Stimulated activated CD8-positive, alpha-beta memory T cell treated with anti-CD3 and anti-CD28 coated beads, Interleukin-4, amount 100 ng/mL, for 4 hours (primary cell): ENCODE measurements at places on chromosomes 6 and 20.

GRCh38 chr6:7671581-7671980 is 54.3 kb upstream of the BMP6 start:
- DNase-seq: no peak

DNA sequence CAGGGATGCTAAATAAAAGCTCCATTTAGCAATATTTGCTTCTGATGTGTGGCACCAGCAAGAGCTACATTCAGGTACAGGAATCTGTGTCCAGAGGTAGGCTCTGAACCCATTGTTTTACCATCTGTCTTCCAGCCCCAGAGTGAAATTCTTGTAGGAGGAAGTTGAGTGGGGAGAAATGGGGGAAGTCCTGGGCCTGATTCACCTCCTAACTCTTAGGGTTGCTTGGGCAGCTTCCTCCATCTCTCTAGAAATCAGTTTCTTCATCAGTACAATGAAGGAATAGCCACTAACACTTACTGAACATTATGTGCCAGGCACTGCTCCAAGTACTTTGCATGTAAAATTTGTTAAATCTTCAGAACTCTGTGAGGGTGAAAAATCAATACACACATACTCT is 35.1 kb upstream of the TSPYL1 start:
- no peak for DNase-seq

DNA sequence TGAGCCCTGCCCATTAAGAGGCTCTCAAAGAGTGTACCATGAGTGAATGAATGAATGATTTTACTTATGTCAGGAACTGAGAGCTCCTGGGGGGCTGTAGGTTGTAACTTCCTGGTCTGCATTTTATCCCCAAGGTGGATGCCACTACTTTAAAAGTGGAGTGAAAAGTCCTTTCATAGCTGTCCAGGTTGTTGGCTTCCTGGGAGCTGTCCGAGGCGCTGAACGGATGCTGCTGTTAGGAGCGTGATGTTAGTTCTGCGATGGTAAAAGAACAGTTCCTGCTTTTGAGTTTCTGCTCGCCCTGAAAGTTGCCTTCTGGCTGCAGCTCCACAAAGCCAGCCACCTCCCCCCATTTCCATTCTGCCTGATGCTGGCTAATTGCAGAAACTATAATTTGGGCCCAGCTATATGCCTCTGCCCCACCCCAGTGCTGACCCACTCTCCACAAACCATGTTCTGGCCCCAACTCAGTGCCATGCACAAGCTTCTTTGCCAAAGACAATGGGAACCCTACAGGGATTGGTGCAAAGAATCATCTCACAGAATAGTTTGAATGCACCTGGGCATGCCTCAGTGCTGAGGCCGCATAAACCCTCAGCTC is 330.9 kb upstream of the CDH4 start:
- DNase-seq: no peak

DNA sequence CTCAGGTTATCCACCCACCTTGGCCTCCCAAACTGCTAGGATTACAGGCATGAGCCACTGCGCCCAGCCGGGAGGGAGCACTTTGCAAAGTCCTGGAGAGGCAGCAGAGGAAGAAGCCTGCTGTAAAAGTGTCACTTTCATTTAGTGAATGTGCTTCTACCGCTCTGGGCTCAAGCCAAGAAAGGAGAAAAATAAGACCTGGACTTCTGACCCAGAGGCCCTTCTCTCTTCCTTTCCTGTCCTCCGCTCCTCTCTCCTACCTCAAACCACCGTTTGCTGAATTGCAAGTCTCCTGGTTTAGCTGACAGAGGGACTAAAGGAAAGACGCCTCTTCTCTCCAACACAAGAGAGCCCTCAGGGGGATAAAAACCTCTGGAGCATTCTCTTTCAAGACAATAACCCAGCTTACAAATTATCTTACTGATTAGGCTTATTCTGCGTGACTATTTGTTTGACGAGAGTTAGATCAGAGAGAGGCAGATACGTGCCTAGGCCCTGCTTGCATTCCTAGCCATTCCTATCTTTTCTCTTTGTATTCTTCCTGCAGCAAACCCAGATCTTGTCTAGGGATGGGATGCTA is 84.2 kb upstream of the SLC22A23 start:
- no peak for DNase-seq

DNA sequence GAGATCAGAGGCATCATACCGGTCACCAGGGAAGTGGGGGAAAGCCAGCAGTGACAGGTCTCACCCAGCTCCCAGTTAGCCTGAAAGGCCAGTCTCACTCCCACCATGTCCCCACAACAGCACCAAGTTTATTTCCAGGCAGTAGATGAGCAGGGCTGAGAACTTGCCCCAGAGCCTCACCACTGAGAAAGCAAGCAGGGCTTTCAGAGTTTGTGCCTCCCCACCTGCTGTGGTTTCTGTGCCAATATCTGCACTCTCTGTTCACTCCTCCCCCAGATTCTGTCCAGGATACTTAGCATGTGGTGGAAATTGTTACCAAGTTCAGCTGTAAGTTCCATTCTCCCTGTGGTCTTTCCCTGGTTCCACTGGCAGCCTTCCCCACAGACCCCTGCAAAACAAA is 255.0 kb upstream of the HTR1E start:
- no peak for DNase-seq

- no peak for DNase-seq
Observed at GRCh38 chr6:43393602-43394001, 24.2 kb upstream of the ZNF318 start.

DNA sequence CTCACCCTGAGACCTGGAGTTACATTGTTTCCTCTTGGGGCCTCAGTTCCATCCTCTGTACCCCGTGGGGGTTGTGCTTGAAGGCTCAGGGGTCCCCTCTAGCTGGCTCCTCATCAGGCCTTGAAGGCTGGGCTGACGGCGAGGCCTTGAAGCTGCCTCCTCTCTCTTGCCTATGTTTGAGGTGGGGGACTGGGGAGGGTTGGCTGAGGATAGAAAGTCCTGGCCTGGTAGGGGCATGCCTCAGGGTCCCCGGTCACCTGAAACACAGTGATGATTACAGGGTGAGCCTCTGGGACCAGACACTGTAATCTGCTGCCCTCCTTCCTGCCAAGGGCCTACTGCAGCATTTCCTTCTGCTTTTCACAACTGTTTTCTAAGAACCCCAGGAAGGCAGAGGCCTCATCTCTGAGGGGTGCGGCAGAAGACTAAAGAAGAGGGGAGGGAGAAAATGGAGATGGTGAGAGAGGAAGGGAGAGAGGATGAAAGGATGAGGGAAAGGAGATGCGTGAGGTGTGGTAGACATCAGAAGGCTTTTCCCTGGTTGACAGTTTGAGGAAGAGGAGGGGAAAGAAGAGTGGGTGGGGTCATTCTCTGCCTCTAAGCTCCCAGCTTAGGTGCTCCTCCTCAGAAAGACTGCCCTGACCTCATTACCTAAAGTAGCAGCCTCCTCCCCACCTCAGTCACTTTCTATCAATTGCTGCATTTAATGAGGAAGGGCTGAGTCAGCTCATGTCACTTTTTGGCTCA is 29.7 kb downstream of the VEGFA start:
- no peak for DNase-seq
